Activated CD4-positive, alpha-beta T cell treated with anti-CD3 and anti-CD28 coated beads, Interleukin-2, amount 50 U/mL, for 24 hours (primary cell): ENCODE measurements at places on chromosomes 5 and 9.

DNA sequence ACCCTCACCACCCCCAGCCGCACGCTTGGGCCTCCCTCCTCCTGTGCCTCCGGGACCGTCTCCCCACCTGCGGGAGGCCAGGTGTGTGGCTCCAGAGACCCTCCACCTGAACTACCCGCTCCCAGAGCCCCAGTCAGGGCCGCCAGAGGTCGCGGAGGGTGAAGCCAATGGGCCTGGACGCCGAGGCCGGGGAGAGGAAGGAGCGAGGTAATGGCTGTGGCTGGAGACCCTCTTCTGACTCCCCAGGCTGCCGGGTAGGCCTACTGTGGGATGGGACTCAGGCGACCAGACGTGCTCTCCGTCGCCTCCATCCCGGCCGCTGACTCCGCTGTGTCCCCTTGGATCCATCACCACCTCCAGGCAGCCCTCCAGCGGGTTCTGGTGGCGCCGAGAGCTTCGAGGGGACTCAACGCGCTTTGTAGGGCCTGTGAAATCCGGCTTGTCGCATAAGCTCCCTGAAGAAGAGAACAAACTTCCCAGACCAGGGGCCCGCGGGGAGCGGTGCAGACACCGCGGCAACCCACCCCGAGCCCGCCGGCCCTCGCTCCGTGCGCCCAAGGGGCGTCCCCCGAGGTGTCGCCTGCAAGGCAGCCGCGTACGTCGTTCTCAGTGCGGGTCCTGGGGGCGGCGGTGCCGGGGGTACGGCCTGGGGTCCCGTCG, 12.6 kb downstream of the IRX2 start:
- no peak for DNase-seq

DNA sequence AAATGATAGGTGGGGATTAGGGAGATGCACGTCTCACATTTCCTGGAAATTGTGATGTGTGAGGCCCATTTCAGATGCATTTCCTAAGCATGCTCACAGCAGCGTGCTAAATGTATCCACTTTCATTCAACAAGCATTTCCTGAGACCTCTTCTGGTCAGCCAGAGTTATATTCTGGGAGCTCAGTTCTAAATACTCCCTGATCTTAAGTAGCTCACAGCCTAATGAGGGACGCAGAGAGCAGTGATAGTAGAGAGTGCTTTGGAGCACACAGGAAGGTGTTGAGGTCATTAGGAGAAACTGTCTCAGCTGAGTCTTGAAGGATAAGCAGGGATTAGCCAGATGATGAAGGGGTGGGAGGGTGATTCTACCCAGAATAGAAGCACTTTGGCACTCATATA, 46.2 kb upstream of the FSD1L start:
- no peak for DNase-seq

- no peak for DNase-seq
Observed at GRCh38 chr5:180100621-180101450, 29.3 kb upstream of the RNF130 start.

GRCh38 chr9:18638371-18639249, 164.7 kb downstream of the ADAMTSL1 start:
- DNase-seq, result no peak

- DNase-seq, result no peak
Observed at GRCh38 chr5:17352223-17352622, 134.8 kb downstream of the BASP1 start.

- DNase-seq, result no peak
Observed at GRCh38 chr5:34021334-34021733, 13.5 kb upstream of the AMACR start.

- DNase-seq, result no peak
Observed at GRCh38 chr5:32587067-32587551, 1.8 kb downstream of the SUB1 start.

DNA sequence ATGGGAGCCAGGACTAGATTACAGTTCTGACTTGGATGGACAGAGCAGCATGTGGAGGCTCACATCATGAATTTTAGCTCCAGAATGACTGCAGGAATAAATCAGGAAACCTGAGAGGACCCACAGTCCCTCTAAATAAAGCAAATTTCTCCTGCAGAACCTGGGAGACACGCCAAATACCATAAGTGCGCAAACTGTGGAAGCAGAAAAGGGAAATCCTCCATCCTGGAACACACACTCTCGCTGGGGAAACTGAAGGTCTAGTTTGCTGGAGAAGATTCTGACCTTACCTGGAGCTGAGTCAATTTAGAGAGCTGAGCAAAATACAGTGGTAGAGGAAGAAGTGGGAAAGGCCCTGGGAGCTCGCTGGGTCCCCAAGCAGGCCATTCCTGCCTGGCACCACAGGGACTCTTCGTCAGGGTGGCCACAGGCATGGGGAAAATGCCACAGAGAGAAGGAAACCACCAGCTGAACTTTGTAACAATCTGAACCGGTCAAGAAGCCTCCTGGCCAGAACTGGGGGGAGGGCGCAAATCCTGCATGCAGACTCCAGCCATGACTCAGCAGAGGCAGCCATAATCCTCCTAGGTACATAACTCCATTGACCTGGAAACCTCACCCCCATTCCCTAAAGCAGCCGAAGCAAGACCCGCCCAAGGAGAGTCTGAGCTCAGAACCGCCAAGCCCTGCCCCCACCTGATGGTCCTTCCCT, 390.9 kb downstream of the LRRC70 start:
- no peak for DNase-seq

- DNase-seq, result no peak
Observed at GRCh38 chr5:14577971-14578370, 3.6 kb upstream of the OTULINL start.

DNA sequence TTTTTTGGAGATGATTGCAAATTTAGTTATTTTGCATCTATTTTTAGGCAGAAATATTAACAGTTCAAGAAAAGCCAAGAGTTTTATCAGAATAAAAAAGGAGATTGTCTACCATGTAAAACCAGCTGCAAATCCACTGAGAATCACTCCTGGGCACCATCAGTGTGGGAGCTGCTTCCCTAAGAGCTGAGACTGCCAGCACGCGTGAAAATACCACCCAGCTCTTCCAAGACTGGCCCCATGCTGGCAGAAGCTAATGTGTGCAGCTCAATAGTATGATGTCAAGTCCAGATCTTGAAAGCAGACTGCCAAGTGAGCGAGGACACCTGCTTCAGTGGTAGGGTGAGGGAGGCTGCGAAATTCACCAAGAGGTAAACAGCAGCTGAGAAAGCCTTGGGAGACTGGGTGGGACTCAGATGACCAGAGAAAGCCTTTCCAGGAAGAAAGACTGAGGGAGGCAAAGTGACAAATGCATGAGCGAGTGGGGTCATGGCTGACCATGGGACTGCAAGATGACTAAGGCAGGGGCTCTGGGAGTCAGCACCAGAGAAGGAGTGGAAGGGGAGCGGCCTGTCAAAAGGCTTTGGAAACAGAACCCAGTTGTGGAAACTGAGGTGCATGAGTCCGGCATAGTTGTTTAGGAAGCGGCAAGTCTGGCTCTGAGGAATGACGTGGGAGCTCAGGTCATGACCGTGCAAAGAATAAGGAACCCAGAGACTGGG, 200.9 kb downstream of the GADD45G start:
- no peak for DNase-seq

GRCh38 chr5:169273881-169274280, 27.1 kb downstream of the SLIT3 start:
- DNase-seq, result no peak

GRCh38 chr5:93421468-93421867, 159.6 kb downstream of the NR2F1-AS1 start:
- no peak for DNase-seq

DNA sequence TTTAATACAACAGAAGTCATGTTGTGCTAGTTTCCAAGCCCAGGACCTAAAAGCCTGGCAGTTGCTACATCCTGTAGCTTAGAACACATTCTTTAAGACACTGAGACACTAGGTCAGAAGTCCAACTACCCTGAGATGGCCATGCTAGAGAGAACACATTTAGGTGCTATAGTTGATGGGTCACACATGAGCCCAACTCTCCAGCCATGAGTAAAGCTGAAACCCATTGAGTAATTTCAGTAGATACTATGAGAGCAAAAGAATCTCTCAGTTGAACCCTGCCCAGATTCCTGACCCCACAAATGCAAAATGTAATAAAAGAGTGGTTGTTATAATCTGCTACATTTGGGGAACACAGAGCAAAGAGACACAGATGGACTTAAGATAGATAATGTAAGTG, 164.4 kb downstream of the SEMA5A start:
- no peak for DNase-seq

GRCh38 chr5:1897816-1898450, 15.2 kb upstream of the IRX4 start:
- DNase-seq, result no peak

DNA sequence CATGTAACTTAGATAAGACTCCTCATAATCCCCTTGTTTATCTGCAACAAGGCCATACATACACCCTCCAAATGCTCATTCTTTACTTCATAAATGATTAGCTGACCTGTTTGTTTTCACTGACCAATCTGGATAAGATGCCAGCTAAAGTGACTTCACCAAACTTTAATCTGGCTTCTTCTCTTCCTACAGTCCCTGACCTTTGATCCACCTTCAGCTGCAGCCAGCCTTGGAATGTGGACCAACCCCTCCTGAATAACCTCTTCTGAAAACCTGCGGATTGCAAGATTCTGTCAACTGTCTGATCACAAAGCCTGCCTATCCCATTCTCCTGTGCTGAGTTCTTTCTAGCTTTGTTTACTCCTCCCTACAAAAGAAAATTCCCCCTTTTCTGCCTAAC, 476.8 kb downstream of the LRRC70 start:
- DNase-seq, result no peak

DNA sequence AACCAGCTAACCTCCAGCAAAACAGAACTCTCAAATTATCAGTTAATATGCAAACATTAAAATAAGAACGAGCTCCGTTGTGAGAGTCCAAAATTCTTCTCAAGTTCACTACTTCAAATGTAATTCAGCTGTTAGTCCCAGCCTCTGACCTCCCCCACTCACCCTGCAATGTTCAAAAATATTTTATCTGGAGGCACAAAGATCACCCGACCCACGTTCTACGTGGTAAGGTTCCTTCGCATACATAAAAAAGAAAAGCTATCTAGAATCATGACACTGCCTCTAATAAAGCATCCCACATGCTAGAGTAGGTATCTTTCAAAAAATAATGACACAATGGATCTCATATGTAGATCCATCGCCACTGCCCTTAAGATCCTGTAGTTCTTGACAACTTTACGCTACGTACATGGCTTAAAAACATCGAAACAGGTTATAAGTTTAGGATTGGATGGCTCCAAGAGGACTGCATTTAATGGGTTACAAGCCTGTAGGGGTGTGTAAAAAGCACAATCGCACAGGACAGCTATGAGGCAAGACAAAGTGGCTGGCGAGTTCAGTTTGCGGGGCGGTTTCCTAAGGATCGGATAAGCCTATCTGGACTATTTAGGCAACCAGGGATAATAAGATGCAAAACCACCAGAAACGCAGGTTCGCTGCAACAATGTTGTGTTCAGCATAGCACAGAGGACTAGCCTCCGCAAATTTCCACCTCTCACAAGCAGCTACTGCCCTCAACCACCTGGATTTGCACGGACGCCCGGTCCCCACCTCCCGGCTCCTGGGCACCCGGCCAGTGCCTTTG, 969 bp downstream of the CLK4 start:
- DNase-seq, result no peak

DNA sequence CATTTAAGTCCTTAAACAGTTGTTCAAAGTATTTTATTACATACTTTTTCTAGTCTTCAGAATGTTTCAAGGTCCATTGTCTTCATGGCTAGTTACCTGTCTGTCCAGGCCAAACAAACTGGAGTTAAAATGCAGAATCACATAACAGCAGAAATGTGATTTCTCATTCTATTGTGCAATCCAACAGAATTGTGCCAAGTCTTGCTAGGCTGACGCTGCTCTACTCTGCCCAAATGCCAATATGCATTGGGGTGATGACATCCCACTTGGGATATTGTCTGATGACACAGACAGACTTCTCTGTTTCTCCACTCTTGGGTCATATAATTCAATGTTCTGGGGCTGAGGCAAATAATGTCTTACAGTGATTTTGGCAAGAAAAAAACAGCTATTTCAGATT, 5.2 kb upstream of the SLC22A5 start:
- no peak for DNase-seq

DNA sequence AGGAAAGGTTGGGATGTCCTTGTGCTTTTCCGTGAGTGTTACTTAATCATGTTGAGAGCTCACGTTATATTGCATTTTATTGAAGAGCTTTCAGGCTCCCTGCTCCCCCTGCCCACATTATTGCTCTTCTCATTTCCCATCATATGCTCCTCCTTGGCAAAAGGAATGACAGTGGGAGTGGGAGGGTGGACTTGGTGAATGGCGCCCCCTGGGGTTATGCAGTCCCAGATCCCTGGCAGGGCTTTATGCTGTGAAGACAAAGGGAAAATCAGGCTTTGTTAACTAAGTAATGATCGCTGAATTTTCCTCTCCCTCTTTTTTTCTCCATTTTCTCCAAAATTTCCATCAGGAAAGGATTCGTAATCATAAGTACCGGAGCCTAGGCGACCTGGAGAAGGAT, 166.6 kb downstream of the SMARCA2 start:
- no peak for DNase-seq

GRCh38 chr9:32306006-32306405, 78.4 kb upstream of the ACO1 start:
- DNase-seq, result no peak

- DNase-seq, result no peak
Observed at GRCh38 chr5:112878760-112879159, 17.7 kb downstream of the SRP19 start.

GRCh38 chr5:157286761-157287211, 20.9 kb downstream of the CYFIP2 start:
- DNase-seq, result no peak

DNA sequence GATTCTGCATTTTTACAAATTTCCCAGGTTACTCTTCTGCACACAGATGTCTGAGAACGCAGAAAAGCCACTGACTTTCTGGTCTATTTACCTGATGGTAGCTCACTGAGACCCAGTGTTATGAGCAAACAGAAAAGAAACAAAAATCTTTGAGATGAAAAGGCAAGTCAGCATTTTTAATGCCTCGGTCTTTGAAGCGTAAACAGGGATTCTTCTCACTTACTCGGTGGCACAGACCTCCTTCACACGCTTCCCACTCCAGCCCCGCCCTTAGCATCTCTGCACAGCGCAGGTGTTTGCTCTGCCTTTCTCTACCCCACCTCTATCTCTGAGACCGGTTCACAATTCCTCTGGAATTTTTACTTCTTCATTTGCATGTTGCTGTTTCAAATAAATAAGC, 195.0 kb upstream of the IRX1 start:
- DNase-seq, result no peak

DNA sequence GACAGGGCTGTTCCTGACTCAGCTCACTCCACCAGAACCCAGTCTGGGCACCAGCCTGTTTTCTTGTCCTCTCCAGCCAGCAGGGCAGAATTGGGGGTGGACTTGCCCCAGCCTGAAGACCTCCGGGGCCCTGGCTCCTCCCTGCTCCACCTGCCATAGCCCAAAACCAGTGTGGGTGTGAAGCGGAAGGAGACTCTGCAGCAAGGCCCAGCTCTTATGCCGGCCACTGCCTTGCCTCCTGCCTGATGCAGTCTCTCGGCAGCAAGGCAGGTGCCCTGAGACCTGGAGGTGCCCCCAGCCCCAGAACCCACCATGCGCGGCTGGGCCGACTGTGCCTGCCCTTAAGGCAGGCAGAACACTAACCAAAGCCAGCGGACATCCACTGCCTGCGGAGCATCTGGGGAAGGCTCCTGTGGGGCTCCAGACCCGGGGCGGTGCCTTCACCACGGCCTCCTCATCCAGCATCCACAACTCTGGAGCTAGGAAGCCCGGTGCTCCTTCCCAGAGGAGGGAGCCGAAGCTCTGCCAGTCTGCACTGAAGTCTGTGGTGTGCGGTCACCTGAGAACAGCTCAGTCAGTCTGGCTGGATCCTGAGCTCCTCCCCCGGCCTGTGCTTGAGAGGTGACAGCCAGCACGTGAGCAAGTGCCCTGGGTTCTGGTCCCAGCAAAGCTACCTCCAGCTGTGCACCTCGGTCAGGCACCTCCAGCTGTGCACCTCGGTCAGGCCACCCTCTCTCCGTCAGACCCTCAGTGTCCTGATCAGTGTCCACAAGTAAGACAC, 116.7 kb downstream of the ADAMTS2 start:
- DNase-seq, result no peak
